Stimulated activated CD4-positive, alpha-beta T cell treated with anti-CD3 and anti-CD28 coated beads, Interleukin-1b, Interleukin-23, amount 100 ng/mL, for 1 hour (primary cell): ENCODE measurements at places on chromosomes 2 and 18.

DNA sequence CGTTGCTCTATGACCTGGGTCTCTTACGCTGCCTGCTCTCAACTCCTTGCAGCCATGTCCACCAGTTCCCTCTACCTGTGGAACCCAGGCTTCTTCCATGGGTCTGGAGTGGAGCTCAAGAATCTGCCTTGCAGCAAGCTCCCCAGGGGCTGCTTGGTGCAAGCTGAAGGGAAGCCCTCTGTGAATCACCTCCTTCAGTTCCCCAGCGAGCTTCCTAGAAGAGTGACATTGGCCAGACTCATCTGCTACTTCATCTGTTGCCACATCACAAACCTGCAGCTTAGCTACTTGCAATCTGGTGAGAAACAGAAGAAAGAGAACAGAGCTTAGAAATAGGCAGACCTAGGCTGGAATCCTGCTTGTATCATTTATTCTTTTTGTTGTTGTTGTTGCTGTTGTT, 9.8 kb upstream of the EFR3B start:
- no peak for DNase-seq

GRCh38 chr2:10329580-10329879, 26.8 kb downstream of the HPCAL1 start:
- no peak for DNase-seq

- no peak for DNase-seq
Observed at GRCh38 chr2:134253804-134254203, at the start of gene MGAT5. TSS of gene MGAT5 (plus strand) at chr2:134254072. CDS start at chr2:134254404, 332 bp downstream.

DNA sequence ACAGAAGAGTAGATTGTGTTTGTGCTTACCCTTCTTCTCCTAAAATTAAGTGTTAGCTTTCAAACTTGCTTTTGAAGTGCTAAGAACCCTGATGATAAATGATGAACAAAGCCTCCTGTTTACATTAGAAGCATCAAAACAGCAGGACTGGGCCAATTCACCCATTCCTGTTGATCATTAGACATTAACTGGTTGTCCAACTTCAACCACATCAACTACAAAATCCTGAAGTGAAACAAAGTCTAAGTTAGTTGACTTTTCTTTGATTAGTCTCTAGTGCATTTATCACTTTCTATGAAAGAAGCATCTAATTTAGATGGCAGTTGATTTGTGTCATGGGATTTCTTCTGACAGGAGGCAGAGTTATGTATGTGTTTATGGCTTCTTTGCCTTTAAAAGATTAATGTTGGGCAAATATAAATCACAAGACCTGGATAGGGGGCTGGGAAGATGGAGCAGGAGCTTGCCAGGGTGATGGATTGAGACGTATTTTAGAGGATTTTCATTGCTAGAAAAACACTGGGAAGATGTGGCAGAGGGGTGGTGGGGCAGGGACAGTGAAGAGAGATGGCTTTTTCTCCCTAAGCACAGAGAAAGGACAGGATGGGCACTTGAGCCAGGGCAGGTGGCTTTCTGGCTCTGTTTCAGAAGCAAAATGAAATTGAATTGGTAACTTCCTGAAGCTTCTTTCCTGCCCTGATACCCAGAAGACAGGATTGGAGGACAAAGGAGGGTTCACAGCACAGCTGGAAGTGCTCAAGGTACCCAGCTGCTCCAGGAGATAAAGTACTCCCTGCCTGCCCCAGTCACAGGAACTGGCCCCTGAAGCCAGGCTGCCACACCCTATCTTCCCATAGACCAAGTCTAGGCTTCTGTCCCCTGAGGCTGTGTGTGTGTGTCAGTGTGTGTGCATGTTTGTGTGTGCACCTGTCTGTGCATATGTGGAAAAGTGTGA, 20.5 kb downstream of the GYPC start:
- DNase-seq = no peak

- DNase-seq = no peak
Observed at GRCh38 chr2:178344121-178344520, 106.9 kb downstream of the PRKRA start.

- no peak for DNase-seq
Observed at GRCh38 chr2:182088681-182089320, 103.1 kb downstream of the PPP1R1C start.

DNA sequence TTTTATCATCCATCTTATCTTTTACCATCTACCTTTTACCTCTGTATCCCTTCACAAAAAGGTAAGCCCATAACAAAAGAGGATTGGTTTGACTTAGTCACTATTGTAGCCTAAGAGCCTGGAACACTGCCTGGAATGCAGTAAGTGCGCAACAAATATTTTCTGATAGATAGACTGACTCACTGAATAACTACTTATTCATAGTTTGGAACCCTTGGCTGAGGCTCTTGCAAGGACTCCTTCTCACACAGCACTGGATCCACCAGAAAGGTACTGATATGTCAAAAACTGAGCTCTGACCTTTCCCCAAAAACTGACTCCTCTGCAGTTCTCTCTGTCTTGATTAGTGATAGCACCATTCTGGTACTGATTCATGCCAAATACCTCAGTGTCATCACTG, 426.7 kb downstream of the SETBP1 start:
- DNase-seq = no peak

GRCh38 chr18:2173486-2173885, 397.8 kb downstream of the METTL4 start:
- DNase-seq = no peak

- DNase-seq = no peak
Observed at GRCh38 chr2:9484533-9484932, 10.2 kb downstream of the IAH1 start.

DNA sequence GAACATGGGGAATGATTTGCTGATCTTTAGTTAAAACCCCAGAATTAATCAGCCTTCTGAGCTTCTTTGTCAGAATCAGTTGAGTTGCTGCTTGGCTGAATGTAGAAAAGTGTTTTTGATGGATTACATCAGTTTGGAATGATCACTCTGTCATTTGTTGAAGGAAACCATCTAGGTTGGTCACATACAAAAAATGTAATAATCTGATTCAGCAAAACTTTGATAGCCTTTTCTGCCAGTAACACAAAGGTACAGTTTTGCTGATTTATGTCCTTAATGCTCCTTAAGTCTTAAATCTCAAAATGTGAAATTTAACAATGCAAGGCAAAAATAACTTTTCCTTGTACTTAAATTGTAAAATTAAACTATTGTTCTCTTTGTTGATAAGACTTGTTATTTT, 74.3 kb downstream of the GALNT13 start:
- DNase-seq = no peak

GRCh38 chr2:232658217-232658785, 24.9 kb downstream of the EFHD1 start:
- DNase-seq = no peak

DNA sequence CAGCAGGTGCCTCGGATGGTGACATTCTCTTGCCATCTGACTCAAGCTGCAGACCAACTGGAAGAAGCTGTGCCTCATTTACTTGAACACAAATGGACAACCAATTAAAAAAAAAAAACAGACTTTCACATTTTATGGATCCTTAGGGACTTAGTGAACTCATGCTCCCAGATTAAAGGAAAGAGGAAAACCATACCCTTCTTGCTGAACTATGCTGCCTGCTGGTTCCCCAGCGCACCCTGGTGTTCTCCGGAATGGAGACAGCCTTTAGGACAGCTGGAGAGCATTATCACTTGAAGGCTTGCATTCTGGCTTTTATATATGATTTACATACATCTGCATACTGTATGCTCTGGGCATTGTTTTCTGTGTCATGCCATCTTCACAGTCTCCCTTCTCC, 370.7 kb downstream of the SLC4A3 start:
- no peak for DNase-seq

- DNase-seq = no peak
Observed at GRCh38 chr18:62384068-62384467, 59.0 kb downstream of the TNFRSF11A start.

DNA sequence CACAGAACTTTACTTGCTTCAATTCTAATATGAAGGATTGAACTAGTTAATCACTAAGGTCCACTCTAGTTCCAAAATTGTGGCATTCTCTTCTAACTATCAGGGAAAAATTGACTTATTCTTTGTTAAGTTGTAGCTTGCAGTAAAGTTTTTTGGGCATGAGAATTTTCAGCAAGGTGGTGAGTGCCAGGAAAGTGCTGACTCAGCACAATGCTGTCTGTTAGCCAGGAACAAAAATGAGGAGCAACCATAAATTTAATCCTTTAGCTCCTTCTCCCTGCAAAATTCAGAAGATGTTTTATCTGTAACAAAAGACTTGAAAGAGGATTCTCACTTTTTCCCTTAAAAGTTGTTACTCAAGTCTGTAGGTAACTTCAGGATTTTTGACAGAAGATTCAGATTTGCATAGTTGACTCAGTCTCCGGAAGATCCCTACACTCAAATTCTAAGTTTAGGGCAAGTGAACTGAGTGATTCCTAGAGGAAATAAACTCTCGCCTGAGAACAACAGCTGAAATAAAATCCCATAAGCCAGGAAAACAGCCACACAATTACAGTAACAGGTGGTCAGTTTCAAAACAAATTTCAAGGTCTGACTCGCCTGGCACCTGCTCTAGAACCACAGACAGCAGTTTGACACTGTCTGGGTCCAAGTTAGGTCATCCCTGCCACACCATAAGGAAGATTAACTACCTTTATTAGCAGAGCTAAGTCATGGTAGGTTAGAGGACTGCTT, 20.2 kb upstream of the DARS1 start:
- DNase-seq = no peak

GRCh38 chr2:143162997-143163396, 33.8 kb downstream of the ARHGAP15 start:
- DNase-seq = no peak

DNA sequence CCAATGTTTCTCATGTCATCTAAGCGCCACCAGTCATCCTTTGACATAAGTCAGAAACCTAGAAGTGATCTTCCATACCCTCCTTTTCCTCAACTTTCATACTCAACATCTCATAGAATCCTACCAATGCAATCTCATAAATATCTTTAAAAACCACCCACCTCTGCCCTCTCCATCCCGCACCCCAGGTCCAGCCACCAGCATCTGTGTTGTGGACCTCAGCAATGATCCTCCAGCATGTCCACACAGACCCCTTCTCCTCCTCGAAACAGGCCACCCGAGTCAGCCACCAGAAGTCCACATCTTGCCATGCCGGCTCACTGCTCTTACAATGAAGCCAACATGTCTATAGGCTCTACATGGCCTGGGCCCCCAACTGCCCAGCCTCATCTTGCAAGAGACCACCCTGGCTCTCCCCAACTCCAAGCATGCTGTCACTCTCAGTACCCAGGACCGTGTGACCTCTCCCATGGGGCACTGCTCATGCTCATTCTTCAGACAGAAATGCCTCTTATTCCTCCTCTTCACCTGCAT, 636.7 kb upstream of the ID2 start:
- DNase-seq = no peak

DNA sequence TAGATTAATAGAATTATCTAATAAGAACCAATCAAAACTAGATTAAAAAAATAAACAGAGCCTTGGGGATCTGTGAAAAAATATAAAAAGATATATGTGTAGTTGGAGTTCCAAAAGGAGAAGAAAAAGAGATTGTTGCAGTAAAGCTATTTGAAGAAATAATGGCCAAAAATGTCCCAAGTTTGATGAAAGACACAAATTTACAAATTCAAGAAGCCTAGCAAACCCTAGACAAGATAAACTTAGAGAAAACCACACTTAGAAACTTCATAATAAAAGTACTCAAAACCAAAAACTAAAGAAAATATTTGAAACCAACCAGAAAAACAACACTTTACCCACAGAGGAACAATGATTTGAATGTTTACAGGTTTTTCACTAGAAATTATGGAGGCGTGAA, 41.3 kb upstream of the EGR4 start:
- DNase-seq = no peak

DNA sequence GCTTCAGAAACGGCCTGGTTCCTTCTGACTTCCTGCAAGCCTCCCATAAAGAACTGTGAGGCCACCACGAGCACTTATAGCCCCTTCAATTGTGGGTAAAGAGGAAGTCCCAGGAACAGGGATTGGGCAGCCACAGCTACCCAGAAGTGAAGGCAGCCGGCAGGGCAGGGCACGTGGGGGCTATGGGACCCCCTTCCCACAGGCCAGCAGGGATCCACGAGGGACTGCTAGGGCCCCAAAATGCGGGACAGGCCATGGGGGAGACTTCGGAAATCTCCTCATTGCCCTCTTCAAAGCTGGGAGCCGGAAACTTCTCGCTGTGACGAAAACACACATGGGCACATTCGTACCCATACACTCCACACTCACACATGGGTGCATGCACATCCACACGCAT, 196.1 kb upstream of the SALL3 start:
- DNase-seq = no peak

- no peak for DNase-seq
Observed at GRCh38 chr18:62186499-62186773, 420 bp downstream of the PIGN start.

- DNase-seq = no peak
Observed at GRCh38 chr2:179195141-179195540, 69.5 kb downstream of the SESTD1 start.

- DNase-seq = no peak
Observed at GRCh38 chr2:28325567-28326468, 66.8 kb upstream of the FOSL2 start.

DNA sequence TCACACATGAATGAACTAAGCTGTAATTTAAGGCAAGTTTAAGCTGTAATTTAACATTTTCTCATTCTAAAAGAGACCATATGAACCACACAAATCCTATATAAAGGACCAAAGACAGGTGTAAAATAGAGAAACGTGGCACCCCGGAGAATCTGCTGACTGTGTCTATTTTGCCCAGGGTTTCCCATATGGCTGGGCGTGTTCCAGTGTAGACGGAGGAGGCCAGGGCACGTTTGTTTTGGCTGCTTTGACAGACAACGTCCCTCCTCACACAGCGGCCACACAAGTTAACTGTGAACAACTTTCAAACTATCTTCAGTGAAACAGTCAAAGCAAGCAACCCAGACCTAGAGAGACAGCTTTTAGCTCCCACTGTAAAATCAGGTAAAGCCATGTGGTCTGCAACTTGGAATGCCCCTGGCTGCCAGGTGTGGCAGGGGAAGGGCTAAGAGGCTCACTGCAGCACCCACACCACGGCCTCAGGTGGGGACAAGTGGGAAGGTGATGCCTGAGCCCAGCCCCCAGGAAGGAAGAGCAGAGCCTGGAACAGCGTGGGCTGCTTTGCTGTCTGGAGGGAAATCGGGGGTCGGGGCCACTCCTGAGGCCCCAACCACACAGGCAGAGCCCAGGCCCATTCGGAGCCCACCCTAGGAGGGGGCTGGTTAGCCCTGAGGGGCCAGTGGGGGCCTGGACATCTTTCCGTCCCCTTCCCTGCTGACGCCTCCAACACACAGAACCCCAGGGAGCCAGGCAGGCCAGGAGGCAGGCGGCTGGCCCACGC, 40.7 kb downstream of the SLC66A2 start:
- no peak for DNase-seq

- DNase-seq = no peak
Observed at GRCh38 chr2:19331450-19331849, 27.0 kb downstream of the OSR1 start.
